ENCODE measurements at places on chromosomes 13 and 19.

DNA sequence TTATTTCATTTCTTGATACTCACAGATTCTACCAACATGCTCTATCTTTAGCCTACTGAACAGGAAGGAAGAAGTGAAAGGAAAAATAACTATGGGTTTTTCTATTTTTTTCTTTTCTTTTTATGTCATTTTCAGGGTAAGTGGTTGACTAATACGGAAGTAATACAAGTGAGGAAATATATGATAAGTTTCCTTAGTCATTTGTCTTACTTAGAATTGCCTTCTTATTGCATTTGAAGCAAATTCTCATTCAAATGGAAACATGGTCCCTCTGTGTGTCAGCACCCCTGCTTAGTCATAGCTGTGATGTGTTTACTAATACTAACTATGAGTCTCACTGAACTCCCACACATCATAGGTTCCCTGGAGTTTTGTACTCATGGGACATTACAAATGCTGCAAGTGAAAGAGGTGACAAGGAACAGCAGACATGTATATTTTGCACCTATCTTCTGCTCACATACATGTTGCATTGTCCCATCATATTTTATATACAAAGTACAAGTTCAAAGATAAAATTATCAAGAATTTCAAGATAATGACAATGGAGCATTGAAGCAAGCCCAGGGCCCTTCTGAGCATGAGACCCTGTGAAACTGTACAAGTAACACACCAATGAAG, 60.1 kb downstream of the DCT start:
- peak; percentile 74 for DNase-seq

DNA sequence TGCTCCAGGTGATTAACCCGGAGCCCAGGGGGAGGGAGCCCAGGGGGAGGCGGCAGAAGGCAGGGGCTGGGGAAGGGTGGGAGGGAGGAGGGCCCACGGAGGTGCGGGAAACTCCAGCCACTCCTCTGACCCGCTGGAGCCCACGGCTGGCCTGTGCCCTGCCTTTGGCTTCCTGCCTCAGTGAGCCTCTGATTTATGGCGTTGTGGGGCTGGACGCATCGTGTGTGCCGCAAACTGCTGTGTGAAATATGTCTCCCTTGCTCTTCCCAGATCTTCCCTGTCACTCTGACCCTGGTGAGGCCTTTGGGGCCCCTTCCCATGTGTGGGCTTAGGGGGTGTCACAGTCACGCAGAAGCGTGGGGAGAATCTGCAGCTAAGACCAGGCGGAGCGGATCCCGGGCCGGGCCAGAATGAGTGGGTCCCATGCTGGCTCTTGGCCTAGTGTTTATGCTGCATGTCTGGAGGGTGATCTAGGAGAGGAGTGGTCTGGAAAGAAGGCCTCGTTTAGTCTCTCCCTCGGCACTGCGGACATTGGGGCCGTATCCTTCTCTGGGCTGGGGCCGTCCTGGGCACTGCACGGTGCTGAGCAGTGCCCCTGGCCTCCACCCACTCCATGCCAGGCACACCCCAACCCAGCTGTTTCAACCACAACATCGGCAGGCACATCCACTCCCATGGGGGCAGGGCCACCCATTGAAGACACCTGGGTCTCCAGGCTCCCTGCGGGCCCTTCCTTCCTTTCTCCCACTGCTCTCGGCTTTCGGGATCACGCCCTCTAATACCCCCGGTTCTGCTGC, 123.0 kb downstream of the KDM4B start:
- DNase-seq, result no peak

GRCh38 chr13:28179974-28180373, 41.6 kb downstream of the PAN3 start:
- no peak for DNase-seq

- no peak for DNase-seq
These were observed 28.7 kb upstream of the C1QTNF9 start for GRCh38 chr13:24280720-24281119.

GRCh38 chr19:55559684-55560083, 14.3 kb upstream of the SBK3 start:
- no peak for DNase-seq

DNA sequence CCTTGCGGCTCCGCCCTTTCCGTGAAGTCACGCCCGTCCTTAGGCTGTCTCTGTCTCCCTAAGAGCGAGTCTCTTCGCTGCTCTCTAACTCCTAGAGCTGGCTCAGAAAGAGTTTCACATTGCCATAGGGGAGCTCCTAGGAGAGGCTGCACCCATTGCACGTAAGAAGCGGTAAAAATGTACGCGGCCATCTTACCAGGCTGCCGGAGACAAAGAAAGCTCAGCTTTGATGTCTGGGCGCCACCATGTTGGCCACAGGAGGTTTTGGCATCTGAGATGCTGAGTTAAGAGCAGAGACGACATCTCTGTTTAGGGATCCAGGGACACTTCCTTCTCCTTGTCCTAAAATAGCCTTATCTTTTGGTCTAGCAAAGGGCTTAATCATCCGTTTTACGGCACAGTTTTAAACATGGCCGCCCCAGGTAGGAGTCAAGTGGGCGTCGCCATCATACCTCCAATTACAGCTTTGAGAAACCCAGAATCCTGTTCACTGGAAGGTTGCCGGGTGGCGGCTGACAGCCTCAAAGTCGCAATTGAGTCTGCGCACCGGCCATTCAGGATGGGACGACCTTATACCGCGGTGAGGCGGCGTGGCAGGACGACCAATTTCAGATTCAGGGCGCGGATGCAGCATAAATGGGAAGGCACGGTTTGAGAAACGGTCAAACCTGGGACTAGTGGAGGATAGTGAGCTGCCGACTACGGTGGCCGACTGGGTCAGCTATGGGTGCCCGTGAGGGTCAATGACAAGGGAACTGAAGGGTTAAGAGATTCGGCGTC, at the start of gene ZNF793:
Gene ZNF793, plus strand, starts transcription at position 553 of the 780 bp plus-strand sequence. CDS start 16,501 bp downstream, outside the sequence.
- peak; percentile 73 for DNase-seq

DNA sequence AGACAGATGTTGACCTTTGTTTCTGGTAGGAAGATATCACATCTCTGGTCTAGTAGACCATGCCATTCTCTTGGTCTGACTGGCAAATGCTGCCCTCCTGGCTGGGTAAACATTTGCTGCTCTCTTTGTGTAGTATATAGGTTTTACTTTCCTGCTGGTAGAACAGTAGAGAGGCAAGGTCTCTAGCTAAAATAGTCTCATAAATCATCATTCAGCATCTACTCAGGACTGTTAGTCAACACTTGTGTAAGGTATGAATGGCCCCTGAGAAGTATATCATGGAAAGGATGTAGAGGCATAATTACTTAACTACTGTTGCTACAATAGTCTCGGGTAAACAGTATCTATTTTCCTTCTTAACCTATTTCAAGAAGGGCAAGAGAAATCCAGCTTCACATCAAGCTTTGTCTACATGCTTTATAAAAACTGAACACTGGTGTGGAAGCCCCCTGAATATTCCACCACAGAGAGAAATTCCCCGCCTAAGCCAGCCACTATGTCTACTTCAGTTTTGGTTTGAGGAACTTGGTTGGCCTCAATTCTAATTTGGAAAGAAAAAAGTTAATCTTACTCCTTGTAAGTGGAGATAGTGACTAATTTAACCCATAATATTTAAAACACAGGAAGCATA, 18.4 kb upstream of the MYCBP2 start:
- peak; percentile 4 for DNase-seq

- DNase-seq, result no peak
These were observed 18.9 kb upstream of the ONECUT3 start for GRCh38 chr19:1734321-1734966.

Data from stimulated activated CD4-positive, alpha-beta T cell treated with anti-CD3 and anti-CD28 coated beads, Interleukin-4, amount 100 ng/mL, for 4 hours (primary cell).